Activated effector memory CD4-positive, alpha-beta T cell treated with anti-CD3 and anti-CD28 coated beads, Interleukin-2, amount 50 U/mL, for 16 hours (primary cell): ENCODE measurements at places on chromosomes 7 and 10.

DNA sequence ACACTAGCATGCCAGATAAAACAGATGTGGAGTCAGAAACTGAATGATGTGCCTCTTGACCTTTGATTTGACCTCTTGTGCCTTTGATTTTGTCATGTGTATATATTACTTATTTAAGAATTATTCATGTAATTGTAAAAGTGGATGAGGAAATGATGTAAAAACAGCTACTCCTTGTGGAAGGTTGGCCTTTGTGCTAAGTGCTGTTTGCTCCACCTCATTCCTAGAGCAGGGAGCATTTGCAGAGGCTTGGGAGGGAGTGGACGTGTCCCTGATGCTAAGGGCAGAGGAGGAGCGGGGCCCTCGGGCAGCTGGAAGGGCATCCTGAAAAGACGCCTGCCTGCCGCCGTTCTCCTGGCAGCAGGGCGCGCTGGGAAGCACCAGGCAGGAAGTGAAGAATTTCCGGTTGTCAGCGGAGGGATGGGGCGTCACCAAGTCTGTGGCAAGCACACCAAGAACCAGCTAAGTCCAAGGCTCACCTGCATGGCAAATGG lies 197.6 kb upstream of the ZNF32 start:
- peak; percentile 74 for DNase-seq

GRCh38 chr7:132430861-132431822 lies 145.1 kb downstream of the PLXNA4 start:
- DNase-seq, result no peak

GRCh38 chr7:84529480-84530205 lies 335.1 kb upstream of the SEMA3A start:
- no peak for DNase-seq

DNA sequence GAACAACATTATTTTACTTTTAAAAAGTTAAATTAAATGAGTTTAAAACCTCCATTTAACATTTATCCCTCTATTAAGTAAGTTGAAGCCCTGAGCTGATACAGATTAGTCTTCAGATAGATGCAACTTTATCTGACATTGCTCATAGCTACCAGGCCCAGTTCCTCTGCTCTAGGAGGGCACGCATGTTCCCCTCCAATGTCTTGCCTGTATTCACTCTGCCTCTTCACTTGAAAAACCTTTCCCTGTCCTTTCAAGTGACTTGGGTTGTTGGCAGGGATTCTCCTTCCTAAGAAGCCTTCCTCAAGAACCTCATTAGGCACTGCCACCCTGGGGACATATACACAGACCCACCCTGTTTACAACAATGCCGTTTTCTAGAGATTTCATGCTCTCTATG lies 270.4 kb downstream of the RELN start:
- no peak for DNase-seq

DNA sequence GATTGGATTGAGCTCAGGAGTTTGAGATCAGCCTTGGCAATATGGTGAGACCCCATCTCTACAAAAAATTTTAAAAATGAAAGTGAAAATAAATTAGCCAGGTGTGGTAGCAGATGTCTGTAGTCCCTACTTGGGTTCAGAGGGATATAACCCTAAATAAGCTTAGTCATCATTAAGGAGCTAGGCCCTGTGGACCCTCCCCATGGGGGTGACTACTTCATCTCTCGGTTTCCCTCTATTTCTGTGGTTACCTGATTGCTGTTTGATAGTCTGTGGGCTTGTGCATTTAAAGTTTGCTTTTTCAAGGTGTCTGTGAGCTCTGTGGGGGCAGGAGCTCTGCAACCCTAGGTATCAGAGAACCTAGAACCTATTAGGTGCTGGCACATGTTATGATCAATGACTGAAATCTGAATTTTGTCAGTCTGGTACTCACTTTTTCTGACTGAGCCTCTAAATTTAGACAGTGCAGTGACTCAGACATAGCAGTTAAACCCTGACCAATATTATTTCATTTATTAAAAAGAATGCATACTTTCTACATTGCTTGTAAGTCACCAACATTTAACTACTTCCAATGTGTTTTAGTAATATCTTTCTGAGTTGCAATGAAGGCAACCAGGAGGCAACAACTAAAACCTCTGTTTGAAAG lies 8.1 kb upstream of the CUZD1 start:
- DNase-seq, result no peak
